Activated T-cell treated with anti-CD3 and anti-CD28 coated beads, Interleukin-2, amount 50 U/mL, for 72 hours (primary cell): ENCODE measurements at places on chromosomes 2 and 18. TPM values are rescaled to one million over a fixed set of nuclear protein-coding genes. Genes with fewer than 3 reads are reported as not detected.

DNA sequence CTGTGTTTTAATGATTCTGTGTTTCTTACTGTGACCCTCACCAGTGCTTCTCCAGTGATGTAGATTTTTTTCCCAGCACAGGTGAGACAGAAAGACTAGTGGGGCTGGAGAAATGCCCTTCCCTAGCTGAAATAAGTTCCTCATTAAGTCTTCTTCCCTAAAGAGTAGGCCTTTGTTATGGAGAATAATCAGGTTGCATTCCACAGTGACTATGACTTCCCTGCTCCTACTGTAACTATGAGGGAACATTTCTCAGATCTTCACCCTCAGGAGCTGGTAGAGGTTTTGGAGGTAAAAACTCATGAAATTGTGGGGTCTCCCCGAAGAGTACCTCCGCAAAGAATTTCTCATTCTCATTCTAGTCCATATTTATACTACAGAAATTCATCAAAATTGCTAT, 286.2 kb downstream of the GRB14 start:
- no peak for DNase-seq

DNA sequence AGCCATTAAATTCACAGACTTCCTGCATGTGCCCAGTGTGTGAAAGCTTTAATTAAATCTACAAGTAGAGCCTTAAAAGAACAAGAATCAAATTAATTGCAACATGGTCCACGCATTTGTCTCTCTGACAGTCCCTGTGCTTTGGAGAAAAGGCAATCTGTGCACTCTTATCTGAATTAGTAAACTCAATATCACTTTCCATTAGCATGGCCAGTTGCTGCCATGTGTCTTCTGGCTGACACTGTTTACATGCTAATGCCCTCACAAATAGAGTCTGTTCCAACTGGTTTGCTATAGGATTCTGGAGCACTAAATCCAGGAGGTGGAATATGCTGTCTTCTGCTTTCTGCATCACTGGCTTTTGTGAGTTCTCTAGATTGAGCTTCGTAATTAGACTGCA, 434.5 kb upstream of the RAB12 start:
- no peak for DNase-seq

DNA sequence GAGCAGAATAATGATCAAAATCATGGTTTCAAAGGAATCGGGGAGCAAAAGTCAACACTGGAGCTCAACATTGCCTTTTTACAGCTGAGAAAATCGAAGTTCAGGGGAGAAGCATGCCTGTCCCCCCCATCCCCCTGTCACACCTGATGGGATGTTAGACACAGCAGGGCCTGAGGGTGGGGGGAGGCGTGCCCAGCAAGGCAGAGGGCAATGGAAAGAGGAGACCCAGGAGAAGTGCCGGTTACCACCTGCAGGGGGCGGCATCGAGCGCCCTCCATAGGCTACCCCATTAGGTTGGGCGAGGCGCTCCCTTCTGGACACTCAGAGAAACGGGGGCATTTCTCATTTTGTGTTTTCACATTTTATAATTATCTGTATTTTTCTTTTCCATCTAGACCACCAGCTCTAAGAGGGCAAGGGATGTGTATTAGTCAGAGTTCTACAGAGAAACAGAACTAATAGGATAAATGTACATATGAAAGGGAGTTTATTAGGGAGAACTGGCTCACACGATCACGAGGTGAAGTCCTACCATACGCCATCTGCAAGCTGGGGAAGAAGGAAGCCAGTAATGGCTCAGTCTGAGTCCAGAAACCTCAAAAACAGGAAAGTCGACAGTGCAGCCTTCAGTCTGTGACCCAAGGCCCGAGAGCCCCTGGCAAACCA, 271.3 kb downstream of the LRATD1 start:
- DNase-seq, result peak; percentile 79

GRCh38 chr2:239991689-239992314, 33.3 kb downstream of the NDUFA10 start:
- DNase-seq, result no peak

DNA sequence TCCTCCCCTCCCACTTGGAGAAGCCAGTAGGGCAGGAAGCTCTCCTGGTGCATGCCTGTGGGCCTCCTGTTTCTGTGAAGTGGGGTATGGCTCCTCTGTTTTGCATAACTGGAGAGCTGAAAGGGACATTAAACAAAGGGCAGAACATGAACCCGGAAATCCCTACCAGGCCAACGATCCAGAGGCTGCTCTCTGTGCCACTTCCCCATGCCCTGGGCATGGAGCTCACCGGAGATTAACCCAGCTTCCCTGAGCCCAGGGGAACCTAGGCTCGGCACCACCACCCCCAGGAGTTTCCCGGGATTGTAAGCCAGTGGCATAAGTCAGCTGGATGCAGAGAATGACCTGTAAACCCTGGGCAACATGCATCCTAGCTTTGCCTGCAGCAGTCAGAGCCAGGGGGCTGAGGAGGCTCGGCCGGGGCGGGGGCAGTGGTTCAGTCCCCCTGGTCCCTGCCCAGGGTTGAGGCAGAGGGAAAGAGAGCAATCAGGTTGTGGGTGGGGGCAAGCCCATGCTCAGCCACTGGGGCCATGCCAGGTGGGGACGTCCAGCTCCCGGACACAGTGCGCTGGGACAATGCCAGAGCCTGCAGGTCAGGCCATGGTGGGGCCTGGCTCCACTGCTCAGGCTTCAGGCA, 49.5 kb downstream of the TIMM21 start:
- no peak for DNase-seq

DNA sequence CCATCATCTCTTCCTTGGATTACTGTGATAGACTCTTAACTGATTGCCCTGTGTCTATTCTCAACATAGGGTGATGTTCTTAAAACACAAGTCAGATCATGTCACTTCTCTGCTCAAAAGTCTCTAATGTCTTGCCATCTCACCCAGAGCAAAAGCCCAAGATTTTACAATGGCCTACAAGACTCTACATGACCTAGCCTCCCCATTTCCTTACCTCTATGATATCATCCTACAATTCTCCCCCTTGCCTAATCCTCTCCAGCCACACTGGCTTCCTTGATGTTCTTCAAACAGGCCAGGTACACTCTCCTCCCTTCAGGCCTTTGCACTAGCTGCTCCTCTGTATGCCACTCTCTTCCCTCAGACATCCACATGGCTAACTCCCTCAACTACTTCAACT, 55.1 kb downstream of the ROCK1 start:
- DNase-seq, result no peak

DNA sequence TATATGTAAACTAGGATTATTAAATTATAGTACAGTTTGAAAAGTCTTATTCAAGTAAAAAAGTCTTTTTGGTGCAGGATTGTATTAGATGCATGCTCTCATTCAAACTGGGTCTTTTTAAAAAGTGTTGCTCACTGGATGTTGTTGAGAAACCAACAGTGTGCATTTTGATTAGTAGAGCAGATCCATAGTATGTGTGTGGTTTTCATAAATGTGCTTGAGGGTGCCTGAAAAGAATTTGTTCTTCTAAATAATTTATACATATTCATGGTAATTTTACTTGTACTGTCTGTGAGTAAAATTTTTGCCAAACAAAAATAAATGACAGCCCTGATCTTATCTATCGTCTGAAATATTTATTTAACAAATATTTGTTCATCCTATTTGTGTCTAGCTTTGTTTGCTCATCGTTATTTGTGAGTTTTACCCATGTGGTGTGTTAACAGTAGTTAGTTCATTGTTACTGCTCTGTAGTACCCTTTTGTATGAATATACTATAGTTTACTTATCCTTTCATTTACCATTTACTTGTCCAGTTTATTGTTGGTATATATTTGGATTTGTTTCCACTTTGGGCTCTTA, 50.4 kb downstream of the PTPN4 start:
- no peak for DNase-seq

DNA sequence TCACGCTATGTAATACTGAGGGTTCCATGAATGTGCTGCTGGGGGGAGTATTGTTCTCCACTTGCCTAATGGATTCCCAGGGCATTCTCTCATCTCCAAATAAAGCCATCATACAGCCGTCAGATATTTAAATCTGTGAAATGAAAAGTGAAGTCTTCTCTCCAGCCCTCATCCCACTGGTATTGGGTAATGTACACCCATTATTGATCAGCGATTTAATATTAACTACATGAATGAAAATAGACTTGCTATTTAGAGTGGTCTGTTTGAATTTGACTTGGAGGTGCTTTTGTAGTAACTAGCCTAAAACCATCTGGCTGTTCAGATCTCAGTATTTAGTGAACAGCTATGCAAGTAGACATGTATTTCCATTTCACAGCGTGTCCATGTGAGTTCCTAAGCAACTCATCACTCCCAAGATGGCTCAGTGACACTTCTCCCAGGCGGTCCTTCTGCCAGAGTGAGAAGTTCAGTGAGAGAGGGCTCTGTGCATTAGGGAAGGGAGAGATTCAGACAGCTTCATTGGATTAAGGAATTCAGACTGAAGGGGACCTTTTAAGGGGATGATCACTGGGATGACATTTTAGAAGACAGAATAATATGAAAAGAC, 140.7 kb downstream of the WDSUB1 start:
- DNase-seq, result no peak

- no peak for DNase-seq
Measured at GRCh38 chr2:2795438-2796091, 464.5 kb upstream of the MYT1L start.

GRCh38 chr2:212905640-212906201, 245.7 kb downstream of the IKZF2 start:
- DNase-seq, result no peak

DNA sequence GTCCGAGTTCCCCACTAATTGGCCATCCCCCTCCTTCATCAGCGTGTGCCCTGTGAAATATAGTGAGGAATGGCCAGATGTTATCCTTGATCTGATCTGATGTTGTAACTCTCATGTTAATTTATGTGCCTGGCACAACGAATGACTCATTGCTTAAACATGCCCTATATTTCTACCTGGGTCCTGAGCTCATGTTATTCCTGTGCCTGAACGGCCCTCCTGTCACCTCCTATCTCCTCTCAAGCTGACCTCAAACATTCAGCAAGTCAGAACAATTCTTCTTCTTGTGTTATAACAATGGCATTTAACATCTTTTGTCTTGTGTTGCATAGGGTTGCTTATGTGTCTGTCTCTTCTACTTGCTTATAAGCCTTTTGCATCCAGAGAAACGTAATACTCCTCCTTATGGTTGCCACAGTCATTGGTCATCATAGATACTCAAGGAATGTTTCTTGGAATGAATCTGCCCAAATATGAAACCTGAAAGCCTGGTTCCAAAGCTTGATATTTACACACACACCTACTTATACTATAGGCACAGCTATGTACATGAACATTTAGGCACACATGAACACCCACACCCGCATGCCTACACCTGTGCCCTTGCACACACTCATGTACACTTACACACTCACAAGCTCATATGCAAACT, 80.2 kb upstream of the PHLPP1 start:
- DNase-seq, result no peak

Gene TNFRSF11A
- total RNA-seq, result 5.4 TPM

DNA sequence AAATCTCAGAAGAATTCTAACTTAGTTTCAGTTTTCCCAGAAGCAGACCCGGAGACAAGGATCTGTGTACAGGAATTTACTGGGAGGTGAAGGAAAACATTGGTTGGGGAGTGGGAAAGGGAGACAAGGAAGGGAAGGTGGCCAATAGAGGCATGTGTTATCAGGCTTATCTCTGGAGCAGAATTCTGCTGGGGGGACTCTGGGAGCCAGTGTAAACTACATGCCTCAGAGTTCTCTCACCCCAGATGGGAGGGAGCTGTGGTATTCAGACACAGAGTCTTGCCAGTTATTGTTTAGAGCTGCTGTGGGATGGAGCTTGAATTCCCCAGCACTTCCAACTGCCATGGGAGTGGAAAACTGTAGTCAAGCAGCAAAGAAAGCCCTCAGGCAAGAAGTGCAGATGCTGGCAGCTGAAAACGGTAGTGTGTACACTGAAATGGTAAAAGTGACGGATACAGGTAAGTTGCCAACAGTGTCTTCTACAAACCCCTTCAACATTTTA, 19.0 kb downstream of the DNPEP start:
- DNase-seq, result no peak

Gene NHEJ1
- 19.8 TPM for total RNA-seq

DNA sequence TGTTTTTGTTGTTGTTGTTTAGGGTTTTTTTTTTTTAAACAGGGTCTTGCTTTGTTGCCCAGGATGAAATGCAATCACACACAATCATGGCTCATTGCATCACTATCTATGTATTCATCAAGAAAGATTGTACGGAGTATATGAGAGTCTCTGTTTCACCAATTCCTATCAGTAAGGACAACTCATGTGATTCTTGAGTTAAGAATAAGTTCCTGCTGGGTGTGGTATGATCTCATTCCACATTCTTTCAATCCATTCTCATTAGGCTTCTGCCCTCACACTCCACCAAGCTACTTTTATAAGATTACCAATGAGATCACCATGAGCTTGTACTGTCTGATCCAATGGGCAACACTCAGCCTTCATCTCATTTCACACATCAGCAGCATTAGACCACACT, 9.1 kb upstream of the AP1S3 start:
- DNase-seq, result no peak
